AG09319 (cell line): ENCODE measurements at places on chromosomes 11 and 22.

GRCh38 chr11:18912883-18913282 lies 26.3 kb downstream of the MRGPRX1 start:
- DNase-seq = no peak

- no peak for DNase-seq
Observed at GRCh38 chr11:124762105-124762623, at the start of gene ESAM. Gene ESAM, minus strand, starts transcription at chr11:124762290. Its CDS starts 136 bp downstream, at chr11:124762154.

GRCh38 chr22:47547239-47547661 lies 784.8 kb downstream of the TBC1D22A start:
- no peak for DNase-seq

- DNase-seq = peak; percentile 38
Observed at GRCh38 chr22:42769574-42770447, 49.1 kb upstream of the A4GALT start.

GRCh38 chr11:65489035-65489705 lies 9.7 kb upstream of the MALAT1 start:
- no peak for DNase-seq

GRCh38 chr11:129208863-129209262 lies 16.7 kb upstream of the ARHGAP32 start:
- no peak for DNase-seq

GRCh38 chr22:22886546-22886945 lies 1.1 kb upstream of the IGLL5 start:
- DNase-seq = no peak

- DNase-seq = no peak
Observed at GRCh38 chr22:24118689-24119384, 62.5 kb upstream of the SUSD2 start.

DNA sequence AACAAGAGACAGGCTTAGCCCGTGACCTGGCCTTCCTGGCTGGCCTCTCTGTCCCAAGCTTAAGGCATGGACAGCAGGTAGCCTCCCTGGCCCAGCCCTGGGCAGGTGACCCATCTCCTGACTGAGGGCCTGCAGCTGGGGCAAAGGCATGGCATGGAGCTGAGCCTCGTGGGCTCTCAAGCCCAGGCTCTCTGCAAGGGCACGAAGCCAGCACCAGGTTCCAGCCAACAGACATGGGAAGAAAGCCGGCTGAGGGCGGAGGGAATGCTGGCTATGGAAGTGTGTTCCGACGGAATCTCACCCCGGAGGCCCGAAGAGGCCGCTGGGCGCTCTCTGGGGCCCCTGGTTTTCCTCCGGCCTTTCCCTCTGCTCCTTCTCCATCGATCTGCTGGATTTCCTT lies 12.9 kb downstream of the DNAL4 start:
- DNase-seq = no peak

DNA sequence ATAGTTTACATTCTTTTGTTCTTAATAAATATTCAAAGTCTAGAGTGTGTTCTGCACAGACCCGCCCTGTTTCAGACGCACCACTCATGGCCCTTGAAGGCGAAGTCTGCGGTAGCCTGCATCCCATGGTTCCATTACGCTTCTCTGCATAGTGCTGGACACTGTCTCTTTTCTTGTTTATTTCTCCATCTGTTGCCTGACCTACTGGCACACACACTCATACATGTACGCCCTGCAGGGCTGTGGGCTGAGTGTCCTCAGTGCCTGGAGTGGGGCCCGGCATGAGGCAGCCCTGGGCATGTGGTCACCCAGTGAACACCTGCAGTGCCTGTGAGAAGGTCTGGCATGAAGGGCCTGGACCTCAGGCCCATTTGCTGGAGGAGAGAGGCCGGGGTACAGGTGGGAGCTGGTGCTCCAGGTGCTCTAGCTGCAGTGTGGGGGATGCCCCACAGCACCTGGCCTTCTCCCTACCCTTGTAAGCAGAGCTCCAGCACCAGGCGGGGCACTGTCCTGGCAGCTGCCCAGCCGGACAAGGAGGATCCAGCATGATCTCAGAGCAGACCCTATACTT lies 404.1 kb downstream of the TBC1D22A start:
- DNase-seq = no peak

- DNase-seq = no peak
Observed at GRCh38 chr22:46465793-46466192, 71.6 kb downstream of the CELSR1 start.

DNA sequence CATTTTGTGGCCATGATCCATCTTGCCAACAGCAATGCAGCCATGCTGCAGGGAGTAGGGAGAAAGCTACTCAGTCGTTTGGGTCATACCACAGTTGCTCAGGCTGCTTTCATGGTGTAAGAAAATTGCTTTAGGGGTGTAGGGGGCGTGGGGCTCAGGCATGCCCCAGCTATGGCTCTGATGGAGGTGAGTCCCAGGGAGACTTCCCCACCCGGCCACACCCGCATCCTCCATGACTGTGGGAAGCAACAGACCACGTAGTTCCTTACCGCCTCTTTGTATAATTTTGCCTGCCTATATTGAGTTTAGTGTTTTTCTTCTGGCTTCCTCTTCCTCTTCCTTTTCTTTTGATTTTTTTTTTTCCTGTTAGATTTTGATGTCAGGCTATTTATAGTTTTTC lies 58.8 kb downstream of the SPECC1L start:
- no peak for DNase-seq

GRCh38 chr22:32475468-32476010 lies 928 bp downstream of the FBXO7 start:
- DNase-seq = no peak

DNA sequence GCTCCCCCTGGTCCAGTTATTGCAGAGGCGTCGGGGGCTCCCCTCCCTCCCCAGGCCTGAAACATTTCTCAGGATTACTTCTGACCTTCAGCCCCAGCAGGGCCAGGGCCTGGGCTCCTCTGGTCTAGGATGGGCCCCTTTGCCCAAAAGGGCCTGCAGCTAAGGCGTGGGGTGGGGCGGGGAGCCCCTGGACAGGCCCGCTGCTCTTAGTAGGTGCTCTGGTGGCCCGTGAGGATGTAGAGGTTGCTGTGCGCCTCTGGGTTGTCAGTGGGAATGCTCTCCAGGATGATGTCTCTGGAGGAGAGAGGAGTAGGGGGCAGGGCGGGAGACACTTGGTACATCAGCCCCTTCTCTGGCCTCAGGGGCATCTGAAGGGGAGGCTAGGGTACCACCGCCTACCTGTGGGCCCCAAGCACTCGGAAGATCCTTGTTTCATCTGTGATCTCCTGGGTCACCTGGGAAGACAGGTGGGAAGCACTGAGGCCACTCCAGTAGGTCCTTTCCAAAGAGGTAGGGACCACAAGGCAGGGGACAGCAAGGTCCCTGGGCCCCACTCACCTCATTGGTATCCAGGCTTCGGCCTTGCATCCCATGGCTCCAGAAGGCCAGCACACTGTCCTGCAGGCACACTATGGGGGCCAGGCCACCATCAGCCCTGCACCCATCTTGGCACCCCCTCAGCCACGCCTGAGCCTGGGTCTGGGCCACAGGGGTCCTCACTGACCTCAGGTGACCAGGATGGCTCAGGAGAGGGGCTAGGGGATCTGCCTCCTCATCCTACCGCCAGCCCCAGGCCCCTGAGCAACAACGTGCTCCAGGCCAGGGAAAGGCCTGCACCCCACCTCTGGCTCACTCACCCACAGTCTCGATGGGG lies 11.2 kb upstream of the SF1 start:
- no peak for DNase-seq

DNA sequence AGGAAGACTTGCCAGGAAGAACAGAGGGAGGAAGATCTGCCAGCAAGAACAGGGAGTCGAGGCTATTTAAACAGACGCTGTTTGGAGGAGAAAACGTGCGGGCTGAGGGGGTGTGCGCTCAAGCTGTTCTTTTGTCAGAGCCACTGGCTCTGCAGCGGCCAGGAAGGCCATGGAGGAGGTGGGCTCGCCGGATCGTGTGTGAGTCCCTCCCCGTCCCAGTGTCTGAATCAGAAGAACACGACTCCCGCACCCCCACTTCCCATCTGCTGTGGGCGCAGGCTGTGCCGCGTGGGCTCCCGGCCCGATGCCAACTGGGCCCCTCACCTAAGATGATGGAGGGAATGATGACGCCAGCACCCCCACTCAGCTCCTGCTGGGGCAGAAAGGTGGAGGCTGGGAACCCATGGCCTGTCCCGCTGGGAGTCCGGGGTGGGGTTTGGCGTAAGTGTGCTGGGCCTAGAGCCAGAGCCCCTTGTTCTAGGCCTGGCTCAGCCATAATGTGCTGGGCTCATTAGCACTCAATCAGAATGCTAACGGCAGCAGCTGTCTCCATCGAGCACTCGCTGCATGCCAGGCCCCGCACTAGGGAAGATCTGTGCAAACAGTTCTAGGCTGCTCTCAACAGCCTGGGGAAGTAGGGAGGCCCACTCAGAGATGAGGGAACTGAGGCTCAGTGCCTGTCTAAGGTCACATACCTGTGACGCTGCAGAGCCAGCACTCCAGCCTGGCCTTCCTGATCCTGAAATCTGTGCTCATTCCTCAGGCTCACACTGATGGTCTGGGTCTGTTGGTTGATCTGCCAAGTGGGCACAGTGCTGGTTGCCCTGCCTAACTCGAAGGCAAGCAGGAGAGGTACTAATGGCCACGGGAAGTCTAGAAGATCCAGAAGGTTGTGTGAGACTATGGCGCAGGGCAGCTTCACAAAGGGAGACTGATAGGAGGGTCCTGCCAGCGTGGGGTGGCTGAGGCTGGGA lies 11.5 kb downstream of the NPTXR start:
- DNase-seq = no peak

DNA sequence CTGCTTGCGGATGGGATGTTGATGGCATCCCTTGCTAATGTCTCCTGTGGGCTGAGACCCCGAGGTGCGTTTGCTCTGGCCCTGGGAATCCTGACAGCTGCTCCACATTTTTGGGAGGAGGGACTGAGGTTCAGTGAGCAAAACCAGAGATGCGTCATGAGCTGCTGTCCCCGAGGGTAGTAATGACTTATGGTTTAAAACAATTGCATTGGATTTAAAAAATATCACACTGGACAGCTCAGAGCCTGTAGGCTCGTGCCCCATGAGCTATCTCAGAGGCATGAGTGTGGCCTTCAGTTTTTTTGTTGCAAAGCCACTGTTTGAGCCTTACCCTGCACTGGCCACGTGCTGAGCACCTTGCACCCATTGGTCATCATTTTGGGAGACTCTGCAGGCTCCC lies 20.9 kb upstream of the PARVG start:
- DNase-seq = no peak

DNA sequence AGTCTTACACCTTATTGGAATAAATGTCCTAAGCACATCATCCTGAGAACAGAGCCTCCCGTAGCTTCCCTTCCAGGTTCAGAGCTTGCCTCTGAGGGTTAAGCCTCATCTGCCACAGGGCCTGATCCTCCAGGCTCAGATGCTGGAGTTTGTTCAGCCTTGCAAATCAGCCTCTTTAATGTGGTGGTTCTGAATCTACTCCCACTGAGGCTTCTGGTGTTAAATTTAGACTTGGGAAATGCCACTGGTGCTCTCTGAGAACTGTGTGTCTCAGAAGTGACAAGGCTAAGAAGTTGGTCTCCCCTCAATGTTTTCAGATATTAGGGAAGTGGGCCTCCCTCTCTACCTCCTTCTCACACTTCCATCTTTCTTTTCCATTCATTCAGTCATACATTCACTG lies 68.7 kb downstream of the CCDC81 start:
- DNase-seq = no peak

- DNase-seq = no peak
Observed at GRCh38 chr22:27223317-27224177, 566.2 kb downstream of the MIAT start.

DNA sequence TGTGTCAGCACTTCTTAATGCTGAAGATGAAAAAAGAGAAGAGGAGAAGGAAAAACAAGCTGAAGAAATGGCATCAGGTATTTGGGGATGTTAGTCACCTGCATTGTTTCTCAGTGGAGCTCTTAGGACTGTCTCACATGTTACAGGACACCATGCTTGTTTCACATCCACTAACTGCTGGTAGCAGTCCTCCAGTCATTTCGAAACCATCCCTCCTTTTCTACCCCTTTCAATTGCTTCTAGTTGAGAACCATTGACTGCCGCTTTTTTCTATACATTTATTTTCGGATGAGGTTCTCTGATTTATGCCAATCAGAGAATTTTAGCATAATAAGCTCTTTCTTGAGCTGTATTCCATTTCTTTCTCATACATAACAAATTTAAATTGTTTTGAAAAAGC lies 21.5 kb downstream of the BIRC2 start:
- DNase-seq = no peak
